Aorta (tissue), 5 donors: ENCODE measurements at places on chromosomes 16 and 17. TPM values are rescaled to one million over a fixed set of nuclear protein-coding genes. Genes with fewer than 3 reads are reported as not detected.
A peak's percentile ranks its signal among the peaks of the same experiment; 100 is the strongest.

The GRAPL gene
- 6.3 TPM for total RNA-seq

The RAB37 gene
- total RNA-seq = 1.4 TPM

The SLC9A5 gene
- total RNA-seq = 1.6 TPM

The TMEM88 gene
- 16.0 TPM for total RNA-seq

The SBK1 gene
- total RNA-seq = 0.33 TPM

The ZNF597 gene
- 3.2 TPM for total RNA-seq

The TMEM92 gene
- 0.94 TPM for total RNA-seq

The SCARF1 gene
- total RNA-seq = 31.6 TPM

The GALNS gene
- total RNA-seq = 29.5 TPM

The AOC2 gene
- total RNA-seq = 1.8 TPM

DNA sequence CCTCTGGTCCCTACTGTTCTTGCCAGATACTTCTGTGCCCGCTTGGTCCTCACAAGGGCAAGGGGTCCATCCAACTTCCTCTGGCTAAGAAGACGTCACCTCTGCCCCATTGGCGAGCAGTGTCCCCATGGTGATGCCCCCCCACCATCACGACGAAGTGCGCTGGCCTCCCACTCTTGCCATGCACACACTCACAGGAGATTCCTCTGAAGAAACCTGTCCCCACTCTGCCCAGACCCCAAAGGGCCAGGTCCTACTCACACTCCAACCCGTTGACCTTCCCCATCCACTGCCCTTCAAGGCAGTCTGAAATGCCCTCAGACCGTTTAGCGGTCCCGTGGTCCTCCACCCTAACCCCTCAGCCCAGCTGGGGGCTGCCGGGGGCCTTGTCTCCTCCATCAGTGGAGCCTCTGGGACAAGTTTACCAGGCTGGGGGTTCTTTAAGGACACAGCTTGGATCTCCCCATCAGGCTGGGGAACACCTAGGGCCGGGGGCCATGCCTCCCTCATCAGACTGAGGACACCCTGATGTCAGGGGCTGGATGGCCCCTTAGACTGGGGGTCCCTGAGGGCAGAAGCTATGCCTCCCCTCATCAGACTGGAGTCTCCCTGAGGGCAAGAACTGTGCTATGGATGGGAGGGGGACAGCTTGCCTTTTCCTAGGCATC lies 6.5 kb downstream of the NXPH3 start:
- DNase-seq = no peak

DNA sequence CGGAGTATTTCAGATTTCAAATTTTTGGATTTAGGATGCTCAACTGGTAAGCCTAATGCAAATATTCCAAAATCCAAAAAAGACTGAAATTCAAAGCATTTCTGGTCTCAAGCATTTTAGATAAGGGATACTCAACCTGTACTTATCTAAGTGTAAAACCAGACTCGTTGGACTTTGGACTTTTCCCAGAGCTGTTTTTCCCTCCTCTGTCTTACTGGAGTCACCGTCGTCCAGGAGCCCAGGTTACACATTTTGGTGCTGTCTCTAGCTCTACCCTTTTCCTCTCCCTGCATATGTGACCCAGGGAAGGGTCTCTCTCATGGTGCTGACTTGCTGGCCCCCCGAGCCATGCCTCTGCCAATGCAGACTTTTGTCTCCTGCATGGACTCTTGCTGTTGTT lies 46.0 kb upstream of the MMP2 start:
- DNase-seq = no peak

GRCh38 chr17:42241871-42242270 lies 34.3 kb downstream of the STAT5B start:
- DNase-seq = no peak

DNA sequence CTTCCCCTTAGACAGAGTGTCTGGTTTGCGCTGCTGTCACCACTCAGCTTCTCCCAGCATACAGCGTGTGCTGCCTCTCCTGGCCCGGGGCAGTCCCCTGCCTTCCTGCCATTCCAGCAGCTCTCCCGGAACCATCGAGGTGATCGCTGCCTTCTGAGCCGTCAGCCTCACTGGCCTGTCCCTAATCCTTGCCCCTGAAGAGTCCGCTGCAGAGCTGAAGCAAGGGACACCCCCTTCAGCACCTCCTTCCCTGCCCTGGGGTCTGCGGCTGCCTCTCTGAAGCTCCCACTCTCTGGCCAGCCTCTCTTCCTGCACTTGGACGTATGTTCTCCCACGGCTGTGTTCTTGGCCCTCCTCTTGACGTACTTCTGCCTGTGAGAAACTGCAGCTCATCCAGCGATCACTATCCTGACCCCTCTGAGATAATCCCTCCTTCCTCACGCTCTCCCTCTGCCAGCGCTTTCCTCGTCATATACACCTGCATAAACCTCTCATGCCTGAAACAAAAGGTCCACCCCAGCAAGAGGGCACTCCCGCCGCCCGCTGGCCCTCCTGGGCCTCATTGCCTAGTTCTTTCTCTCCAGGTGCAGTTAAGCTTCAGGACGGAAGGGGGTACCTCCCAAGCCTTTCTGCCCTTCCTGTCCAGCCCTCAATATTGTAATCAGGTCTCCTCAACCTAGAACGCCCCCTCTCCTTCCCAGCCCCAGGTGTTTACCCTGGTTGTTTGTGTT lies 220.6 kb upstream of the CHMP6 start:
- DNase-seq = no peak

DNA sequence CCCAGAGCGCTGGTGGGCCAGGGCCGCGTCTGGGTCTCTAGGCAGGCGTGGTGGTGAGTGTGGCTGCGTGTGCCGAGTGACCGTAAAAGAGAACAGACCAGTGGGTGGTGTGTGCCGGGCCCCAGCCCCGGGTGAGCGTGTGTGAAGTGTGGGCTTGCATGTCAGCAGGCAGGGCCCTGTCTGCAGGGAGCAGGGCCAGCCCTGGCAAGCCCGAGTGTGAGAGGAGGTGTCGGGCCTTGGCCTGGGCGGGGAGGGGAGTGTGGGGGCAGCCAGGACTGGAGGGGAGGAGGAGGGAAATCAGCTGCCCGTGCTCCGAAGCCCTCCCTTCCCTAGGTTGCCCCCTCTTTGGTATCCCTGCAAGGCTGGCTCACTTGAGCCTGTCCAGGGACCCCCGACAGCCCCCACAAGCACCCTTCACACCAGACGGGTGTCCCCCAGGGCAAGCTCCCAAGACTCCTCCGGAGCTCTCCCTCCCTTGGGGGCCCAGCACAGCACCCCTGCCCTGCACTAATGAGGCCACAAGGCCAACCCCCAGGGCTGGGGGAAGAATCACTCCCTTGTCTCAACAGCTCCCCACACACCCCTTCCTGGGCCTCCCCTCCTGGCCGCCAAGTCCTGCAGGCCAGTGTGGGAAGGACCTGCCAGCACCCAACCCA lies 1.9 kb downstream of the USH1G start:
- no peak for DNase-seq

GRCh38 chr17:2423271-2423670 lies 22.4 kb upstream of the MNT start:
- DNase-seq = no peak

DNA sequence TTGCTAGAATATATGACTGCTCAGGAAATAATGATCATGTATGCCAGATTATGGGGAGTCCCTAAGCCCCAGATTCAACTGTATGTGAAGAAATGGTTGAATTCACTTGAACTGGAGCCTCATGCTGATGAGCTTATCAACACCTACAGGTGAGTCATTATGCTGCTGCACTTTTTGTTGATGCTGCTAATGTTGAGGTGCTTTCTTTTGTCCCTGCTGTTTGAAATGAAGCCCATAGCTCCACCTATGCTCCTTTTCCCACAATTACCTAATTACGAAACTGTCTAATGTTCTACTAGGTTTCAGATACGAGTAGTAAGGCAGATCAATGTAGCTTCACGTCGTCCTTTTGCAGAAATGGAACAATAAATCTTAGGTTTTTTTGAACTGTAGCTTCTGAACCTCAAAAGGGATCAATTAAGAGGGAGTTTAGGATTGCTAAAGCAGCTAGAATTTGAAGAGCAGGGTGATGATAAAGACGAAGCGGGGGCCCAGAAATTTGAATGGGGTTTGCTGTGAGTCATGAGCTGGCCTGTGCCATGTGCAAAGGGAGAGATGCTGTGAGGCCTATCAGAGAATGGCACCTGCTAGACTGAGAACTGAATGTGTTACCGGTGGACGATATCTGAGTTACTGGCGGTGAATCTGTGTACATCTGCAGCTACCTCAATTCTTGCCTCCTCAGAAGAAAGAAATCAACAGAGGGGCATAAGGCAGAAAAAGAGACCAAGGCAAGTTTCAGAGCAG lies 6.1 kb upstream of the UQCRC2 start:
- DNase-seq = no peak

- no peak for DNase-seq
Measured at GRCh38 chr16:88642881-88643643, 4.7 kb downstream of the IL17C start.

DNA sequence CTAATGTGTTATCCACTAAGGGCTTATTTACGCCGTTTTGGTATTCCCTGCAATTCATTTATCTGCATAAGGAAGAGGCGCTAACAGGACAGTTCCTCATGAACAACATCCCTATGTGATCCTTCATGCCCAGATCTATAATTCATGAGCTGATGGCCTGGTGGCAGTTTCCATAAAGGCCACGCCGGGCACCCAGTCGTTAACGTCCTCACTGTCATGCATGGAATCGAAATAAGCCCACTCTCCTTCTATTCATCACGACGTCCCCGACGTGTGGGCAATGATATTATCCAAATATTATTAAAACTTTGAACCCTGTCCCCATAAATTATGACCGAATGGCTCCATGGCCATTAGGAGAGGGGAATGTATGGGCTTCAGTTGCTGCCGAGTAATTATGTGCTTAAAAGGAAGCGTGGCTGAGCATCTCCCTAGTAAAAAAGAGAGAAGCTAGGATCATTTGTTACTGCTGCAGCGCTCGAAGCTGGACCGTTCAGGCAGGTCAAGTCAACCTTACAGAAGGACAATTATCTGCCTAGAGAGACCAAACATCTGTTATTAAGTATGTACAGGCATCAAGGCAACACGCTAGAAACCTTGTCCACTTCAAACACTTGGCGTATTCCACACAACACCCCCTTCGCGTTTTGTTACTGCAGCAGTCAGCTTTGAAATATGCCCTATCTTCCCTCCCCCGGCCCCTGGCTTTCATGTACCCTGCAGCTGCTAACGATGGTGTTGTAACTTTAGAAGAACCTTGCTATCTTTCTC lies 94.0 kb upstream of the SALL1 start:
- DNase-seq = no peak

DNA sequence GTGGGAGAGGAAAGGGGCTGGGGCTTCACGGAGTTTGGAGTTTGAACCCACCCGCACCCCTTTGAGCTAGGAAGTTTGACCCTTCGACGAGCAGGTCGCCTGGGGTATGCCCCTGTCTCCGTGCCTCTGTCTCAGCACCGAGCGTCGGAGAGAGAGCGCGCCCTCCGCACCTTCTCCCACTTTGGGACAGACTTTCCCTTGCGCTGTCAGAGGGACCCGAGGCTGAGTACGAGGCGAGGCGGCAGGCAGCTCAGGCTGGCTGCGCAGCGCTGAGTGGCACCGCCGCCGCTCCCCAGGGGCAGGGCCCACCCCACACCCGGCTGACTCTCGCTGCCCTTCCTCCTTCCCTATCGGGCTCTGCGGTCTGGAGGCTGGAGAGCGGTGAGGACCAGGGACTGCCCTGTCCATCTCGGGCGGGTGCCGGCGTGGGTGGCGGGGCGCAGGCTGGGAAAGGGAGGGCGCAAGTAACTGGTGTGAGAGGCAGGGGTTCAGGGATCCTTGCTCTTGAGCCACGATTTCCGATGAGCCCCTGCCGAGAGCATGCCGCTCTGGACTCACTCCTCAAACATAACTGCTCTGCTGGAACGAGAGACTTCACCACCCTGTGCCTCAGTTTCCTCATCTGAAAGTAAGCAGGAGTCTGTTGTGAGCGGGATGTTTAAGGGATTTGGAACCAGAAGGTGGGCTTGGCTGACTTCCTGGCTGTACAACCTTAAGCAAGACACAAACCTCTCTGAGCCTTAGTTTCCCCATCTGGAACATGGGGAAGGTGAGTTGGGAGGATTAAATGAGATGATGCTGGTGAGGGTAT lies 981 bp downstream of the BEAN1 start:
- no peak for DNase-seq

- peak; percentile 69 for DNase-seq
Measured at GRCh38 chr16:66905633-66906539, 12.8 kb downstream of the CDH16 start.

DNA sequence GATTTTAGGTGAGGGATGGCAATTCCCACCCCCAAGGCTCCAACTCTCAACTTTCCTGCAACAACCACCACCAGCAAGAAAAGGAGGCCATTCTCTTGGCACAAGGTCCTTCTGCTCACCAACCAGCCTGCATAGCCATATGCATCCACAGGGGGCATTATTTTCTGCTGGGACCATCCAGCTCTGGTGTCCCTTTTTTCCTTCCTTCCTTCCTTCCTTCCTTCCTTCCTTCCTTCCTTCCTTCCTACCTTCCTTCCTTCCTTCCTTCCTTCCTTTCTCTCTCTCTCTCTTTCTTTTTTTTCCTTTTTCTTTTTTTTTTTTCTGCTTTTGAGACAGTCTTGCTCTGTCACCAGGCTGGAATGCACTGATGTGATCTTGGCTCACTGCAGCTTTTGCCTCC lies 21.1 kb upstream of the COX10 start:
- no peak for DNase-seq

GRCh38 chr17:2002767-2003329 lies 22.3 kb downstream of the RTN4RL1 start:
- DNase-seq = no peak

GRCh38 chr16:81939164-81940056 lies 71.9 kb downstream of the SDR42E1 start:
- no peak for DNase-seq

DNA sequence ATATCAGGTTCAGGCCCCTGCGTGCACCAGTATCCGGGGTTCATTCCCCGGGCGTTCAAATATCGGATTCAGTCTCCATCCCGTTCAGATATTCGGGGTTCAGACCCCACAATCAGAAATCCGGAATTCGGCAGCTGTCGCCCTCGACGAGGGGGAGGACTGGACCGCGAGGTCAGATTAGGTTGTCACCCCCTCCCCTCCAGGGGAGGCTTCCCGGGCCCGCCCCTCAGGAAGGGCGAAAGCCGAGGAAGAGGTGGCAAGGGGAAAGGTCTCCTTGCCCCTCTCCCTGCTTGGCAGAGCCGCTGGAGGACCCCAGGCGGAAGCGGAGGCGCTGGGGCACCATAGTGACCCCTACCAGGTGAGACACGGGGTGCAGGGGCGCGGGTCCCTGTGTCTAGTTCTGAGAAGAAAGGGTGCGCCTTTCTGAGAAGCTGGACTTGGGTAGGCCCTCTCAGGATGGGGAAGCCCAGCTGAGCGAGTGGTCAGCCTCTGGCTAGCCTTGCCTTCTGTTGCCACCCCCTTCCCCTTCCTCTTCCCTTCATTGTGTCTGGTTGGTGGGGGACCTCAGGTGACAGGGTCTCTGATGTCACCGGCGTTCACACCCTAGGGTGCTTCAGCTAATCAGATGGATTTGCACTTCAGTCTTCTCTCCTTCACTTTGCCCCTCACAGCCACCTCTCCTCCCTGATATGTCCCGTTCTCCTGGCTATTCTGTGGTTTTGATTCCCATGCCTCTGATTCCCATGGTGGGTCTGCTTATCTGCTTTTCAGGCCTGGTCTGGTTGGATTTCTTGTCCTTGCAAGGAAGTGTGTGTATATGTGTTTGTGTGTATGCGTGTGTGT lies 844 bp downstream of the TAOK2 start:
- DNase-seq = peak; percentile 73

GRCh38 chr17:29590411-29591145 lies 1.1 kb upstream of the GIT1 start:
- DNase-seq = no peak

GRCh38 chr16:57147381-57148221 lies 38.2 kb downstream of the PSME3IP1 start:
- DNase-seq = peak; percentile 67

GRCh38 chr16:83365166-83365565 lies 442.6 kb upstream of the HSBP1 start:
- no peak for DNase-seq
